ENCODE measurements at places on chromosomes 12 and 14.

DNA sequence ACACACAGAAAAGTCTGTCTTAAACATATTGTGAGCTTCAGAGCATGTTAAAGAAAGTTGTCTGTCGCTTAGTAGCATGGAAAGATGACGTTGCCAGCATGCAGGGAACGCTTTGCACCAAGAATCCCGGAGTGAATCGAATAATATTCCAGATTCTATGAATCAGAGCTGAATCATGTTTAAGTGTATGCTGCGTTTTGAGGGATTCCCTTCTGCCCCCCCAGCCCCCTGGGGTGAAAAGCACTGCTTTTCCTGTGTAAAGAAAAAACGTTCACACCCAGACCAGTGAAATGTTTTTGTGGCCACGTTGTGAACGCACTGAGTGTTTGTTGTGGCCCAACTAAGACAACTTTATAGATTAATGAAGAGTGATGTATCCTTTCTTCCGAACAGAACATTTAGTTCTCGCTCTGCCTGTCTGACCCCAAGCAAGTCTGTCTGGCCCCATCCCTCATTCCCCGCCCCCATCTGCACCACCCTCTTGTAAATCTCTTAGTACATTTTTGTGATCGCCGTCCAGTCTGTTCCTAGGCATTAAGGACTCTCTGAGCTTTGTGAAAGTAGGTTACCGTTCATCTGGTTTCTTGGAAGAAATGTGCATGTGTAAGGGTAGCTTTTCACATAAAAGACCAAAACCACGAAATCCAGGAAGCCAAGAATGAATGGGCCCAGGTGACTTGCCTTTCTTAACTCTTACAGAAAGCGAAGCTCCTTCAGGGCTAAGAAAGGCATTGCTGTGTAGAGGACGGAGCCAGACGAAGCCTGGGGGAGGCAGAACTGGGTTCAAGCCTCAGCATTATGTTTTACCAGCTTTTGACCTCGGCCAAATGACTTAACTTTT lies 103.0 kb downstream of the SAMD4A start:
- DNase-seq = no peak

DNA sequence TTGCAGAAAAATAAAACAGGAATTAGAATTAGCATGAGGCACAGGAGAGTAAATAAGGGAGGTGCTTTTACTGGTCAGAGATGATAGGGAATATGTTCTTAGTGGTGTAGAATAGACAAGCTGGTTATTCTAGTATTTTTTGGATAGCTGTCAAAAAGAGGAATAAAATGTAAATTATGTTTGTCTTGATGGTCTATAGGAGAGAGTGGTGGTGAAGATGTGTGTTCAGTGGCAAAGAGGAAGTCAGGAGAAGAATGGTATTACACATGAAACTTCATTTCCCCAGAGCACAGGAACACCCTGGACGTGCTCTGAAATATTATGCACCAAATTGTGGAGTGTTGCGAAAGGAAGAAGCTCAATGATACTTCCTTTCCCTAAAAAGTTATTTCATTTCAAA lies 27.8 kb downstream of the MUCL1 start:
- no peak for DNase-seq

DNA sequence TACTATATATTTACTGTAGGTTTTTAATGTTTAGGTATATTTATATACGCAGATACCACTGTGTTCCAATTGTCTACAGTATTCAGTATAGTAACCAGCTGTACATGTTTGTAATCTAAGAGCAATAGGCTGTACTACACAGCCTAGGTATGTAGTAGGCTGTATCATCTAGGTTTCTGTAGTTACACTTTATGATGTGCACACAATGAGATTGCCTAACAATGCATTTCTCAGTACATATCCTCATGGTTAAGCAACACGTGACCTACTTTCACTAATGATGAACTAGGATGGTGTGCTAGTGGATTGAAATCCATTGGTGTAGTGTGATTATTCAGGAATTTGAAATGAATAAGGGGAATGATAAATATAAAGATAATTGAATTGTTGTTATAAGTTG lies 77.7 kb downstream of the ETNK1 start:
- DNase-seq = no peak

DNA sequence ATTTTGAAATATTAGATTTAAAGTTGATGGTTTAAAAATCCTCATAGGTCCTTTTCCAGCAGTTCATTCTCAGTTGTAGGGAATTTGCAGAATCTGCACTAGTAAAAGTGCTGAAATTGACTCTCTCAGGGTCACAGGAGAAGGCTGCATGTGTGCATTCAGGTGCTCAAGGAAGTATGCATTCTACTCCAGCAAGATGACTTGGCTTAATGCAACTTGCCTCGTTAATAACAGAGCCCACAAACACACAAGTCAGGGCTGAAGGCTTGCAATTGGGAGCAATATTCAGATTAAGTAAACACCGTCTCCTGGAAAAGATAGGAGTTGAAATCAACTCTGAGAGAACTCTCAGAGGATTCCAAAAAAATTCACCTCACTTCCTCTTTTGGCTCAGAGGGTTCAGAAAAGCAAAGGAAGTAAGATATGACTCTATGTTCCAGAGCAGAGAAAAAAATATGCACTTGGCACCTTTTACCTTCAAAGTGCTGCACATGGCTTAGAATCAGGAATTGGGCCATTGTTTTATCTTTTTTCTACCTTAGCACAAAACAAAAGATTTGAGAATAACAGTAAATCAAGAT lies 406.3 kb upstream of the DCN start:
- DNase-seq = no peak

- no peak for DNase-seq
Measured at GRCh38 chr12:21913823-21914222, 27.4 kb downstream of the ABCC9 start.

DNA sequence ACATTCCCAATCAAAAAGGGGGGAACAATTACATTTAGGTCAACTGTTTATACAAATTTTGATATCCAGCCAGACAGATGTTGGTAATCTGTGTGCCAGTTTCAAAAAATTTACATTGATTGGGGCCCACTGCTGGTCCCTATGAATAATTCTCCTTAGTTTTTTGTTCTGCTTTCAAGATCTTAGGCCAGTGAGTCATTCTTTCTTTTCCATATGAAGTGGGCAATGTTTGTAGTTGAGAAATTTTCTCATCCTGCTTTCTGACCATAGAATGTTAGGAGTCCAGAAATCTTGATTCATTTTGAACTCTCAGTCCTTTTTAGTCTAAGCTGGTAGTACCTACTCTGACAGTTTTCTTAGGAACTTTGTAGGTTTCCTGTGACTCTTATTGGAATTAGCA lies 244.3 kb downstream of the DIO2 start:
- no peak for DNase-seq

- no peak for DNase-seq
Measured at GRCh38 chr14:71235875-71236274, 328.6 kb downstream of the PCNX1 start.

DNA sequence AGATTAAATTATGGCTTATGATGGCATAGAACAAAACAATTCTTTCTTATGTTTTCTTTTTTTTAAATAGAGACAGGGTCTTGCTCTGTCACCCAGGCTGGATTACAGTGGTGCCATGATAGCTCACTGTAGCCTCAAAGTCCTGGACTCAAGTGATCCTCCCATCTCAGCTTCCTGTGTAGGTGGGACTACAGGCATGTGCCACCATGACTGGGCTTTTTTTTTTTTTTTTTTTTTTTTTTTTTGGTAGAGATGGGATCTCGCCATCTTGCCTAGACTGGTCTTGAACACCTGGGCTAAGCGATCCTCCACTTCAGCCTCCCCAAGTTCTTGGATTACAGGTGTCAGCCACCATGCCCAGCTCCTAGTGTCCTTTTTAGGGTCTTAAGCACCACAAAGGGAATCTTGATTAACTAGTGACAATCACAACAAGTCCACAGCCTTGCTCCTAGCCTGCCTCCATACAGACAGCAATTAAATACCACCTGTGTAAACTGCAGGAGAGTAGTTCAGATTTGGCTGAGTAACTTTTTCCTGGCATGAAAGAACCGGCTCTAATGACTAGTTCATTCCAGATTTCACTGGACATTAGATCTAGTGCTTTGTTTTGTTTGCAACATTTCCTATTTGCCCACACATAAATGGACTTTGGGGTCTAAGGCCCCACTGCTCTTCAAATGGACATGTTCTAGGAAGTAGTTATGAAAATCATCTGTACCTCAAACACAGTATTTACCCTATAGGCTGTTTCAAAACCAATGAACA lies 61.6 kb downstream of the SH2B3 start:
- DNase-seq = no peak

GRCh38 chr12:51348116-51348515 lies 1.6 kb upstream of the CELA1 start:
- no peak for DNase-seq

- no peak for DNase-seq
Measured at GRCh38 chr14:20247646-20248246, 8.7 kb downstream of the OR11H4 start.

DNA sequence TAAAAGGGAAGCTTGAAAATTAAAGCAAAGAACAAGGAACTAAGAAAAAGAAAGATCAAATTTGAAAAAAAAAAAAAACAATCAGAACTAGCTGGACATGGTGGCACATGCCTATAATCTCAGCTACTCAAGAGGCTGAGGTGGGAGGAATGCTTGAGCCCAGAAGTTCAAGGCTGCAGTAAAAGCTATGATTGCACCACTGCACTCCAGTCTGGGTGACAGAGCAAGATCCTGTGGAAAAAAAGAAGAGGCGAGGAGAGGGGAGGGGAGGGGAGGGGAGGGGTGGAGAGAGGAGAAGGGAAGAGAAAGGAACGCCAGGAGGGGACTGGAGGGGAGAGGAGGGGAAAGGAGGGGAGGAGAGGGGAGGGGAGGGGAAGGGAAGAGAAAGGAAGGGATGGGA lies 43.0 kb downstream of the EEA1 start:
- DNase-seq = no peak

GRCh38 chr12:92623386-92623785 lies 79.4 kb upstream of the PLEKHG7 start:
- no peak for DNase-seq

DNA sequence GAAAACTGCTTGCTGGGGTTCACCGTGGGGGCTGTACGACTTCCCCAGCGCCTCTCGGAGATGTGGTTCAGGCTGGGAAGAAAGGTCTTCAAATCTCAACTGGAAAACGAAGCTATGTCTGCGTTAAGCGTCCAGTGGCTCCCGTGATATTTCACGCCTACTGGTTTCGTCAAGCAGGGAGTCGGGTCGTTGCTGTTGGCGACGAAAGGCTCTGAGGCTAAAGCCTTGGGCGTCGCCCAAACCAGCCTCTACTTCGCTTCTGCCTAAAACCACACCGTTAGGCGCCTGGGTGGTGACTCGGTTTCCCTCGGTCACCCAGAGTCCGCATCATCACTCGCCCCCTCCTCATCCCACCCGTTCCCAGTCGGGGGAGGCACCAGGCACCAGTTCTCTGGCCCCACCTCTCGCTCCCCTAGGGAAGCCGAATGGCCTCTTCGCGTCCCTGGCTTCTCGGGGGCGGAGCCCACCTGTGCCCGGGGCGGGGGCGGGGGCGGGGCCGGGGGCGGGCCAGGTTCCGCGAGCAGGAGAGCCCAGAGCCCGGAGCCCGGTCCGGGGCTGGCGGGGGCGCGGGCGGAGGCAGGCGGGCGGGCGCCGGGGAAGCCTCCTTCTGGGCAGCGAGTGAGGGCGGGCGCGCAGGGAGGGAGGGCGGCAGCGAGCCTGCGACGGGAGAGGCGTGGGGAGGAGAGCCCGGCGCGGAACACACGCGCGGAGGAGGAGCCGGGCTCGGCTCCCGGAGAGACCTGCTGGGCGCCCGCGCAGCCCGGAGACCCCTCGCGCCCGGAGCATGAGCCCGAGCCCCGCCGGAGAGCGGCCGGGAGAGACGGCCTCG lies at the start of gene B4GALNT3:
Gene B4GALNT3, plus strand, starts transcription at position 510 of the 829 bp plus-strand sequence. CDS start 438 bp downstream, outside the sequence.
- DNase-seq = no peak

- no peak for DNase-seq
Measured at GRCh38 chr12:70617450-70617849, 19.8 kb downstream of the PTPRB start.

- no peak for DNase-seq
Measured at GRCh38 chr12:114406316-114406983, 506 bp upstream of the TBX5 start.

GRCh38 chr14:67911562-67911961 lies 92.0 kb downstream of the RAD51B start:
- DNase-seq = no peak

DNA sequence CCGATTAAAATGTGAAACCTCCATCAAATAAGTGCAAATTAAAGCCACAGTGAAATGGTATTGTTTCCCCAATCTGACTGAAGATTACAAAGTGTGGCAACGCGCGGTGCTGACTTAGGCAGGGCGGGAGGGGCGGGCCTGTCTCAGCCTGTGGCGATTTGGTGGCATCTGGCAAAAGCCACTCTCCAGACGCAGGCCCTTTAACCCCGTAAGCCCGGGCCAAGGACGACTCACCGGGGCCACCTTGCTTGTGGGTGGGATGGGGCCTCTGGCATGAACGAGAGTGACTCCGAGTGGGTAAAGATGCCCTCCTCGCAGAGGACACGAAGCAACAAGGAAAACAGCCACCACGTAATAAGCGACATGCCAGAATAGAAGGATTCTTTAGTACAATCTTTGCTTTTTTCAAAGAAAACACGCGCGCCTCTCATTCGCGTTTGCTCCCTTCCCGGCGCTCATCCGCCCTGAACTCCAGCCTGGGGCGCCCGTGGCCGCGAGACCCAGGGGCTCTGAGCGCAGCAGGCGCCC lies 815 bp downstream of the DEGS2 start:
- DNase-seq = no peak

DNA sequence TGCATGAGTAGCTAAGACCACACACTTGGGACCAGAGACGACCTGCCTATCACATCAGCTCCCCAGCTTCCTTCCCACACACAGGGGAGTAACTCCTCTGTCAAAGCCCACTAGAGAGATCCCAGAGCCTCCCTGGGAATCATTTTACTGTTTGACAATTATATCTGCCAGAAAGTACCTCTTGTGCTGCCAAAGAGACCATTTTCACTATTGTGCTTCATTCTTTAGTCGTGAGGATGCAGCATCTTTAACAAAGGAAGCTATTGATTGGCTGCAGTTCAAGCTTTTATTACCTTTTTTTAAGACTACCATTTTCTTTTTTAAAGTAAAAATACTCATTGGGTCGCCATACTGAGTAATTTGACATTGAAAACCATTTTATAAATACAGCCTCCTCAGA lies 194.5 kb upstream of the RGS6 start:
- DNase-seq = no peak

DNA sequence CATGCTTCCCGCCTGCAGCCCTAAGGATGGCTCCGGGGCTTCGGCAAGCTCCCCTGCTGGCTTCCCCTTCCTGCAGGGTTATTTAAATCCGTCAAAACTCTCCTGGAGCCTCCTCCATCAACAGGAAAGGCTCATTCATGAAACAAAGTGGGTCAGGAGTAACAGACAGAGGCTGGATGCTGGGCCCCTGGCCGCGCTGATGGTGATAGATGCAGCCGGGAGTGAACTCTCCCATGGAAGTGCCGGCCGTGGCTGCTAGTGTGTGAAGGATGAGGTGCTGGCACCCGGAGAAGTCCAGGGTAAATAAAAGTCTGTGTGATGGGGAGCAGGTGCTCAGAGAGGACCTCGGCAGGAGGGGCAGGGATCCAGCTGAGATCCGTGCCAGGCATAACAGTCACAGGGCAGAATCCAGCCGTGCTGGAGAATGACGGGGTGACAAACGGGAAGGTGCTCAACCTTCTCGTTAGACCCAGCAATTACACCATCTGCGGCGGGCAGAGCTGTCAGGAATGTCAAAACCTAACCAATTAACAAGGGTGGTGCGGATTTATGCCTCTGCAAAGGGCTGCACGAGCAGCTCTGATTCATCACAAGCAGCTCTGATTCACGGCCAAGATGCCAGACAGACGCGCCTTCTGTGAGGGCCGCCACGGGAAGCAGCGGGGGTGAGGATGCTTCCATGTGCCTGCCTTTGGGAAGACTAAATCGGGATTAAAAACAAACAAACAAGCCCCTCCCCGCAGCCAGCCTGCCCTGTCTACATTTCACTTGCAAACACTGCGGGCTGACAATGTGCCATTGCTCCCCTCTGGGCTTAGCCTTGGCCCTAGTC lies 55.6 kb downstream of the SYNE3 start:
- peak; percentile 97 for DNase-seq

Data from H54 (cell line).